NCI-H1436 (cell line): ENCODE measurements at places on chromosomes 1 and 21.
A peak's percentile ranks its signal among the peaks of the same experiment; 100 is the strongest.

- DNase-seq: no peak
These were observed 116.0 kb upstream of the CD34 start for GRCh38 chr1:208026880-208027438.

DNA sequence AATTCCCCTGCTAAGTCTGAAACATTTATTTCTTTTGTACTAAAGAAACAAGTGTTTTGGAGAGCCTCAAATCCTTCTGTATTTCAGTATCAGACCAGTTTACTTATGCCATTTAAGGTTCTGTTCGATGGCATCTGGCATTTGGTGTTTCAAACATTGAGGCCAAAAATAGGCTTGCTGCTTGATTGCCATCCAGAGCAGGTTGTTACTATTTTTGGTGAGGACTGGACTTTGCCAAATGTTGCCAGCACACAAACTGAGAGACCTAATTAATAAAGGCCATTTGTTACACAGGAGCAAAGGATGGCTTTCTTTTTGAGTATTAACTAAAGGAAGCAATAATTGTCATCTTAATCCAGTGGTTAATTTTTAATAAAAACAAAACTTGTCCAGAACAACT, 26.2 kb downstream of the VPS45 start:
- no peak for DNase-seq

DNA sequence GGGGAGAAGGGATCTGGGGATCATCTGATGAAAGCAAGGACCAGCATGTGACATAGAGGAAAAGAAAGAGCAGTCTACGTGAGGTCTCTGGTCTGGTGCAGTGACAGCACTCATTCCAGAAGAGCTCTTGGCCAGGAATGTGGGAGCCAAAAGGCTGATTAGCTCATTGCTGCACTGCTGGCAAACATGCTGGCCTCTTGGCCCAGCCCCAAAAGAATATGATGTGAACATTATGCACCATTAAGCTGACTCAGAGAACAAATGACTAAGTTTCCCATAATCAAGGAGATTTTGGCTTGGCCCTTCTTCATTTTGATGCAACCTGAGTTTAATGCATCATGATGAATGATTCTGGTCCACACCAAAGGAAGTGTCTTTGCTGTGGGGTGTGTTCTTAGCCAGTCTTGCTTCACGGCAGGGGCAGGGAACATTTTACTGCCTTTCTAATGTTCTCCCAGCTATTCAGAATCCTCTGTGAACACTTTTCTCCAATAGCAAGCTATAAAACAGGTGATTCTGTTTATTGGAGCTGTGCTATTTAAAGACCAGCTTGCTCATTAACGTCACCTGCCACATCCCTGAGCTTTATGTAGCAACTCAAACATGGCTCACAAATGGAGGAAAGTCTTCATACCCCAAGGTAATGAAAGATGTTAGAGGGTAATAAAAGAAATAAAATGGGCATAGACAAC, 55.1 kb downstream of the PCBP3 start:
- no peak for DNase-seq

GRCh38 chr21:27480841-27481261, 514.0 kb upstream of the ADAMTS5 start:
- DNase-seq: no peak

DNA sequence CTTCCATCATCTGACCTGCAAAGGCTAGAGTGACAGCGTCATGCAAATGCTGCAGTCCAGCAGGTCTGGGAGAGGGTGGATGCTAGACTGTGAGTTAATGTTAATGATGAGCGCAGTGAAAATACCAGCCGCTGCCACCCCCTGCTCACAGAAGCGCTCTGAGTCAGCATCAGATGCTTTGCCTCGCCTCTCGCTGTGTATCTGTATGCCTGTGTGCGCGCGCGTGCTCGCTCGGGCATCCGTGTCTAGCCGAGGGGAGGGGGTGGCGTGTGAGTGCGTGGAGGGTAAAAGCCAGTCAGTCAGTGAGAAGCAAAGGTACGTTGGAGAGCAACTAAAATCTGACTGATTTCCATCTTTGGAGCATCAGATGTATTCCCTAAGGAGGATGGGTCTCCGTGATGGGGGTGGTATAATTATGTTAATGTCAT, 858.7 kb downstream of the USP25 start:
- DNase-seq: peak; percentile 61

DNA sequence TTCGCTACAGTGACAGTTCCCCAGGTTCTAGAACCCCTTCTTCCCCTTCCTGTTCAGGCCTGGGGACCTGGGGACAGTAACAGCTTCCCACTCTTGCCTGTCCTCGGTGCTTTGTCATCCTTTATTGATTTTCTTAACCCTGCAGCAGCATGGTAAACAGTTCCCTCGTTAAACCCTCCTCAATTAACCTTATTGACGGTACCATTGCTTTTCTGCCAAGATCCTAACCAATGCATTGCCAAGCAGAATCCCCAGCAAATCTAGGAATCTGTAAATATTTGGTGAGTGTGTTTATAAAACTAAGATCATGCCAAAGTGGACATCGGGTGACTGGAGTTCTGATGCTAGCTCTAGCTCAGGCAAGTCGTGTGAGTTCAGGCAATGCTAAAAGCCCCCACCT, 99.6 kb upstream of the KAZN start:
- no peak for DNase-seq

GRCh38 chr21:14870853-14871149, 194.0 kb downstream of the NRIP1 start:
- DNase-seq: no peak

- DNase-seq: no peak
These were observed 100.3 kb downstream of the CACNA1E start for GRCh38 chr1:181583598-181583997.
